Activated T-cell treated with anti-CD3 and anti-CD28 coated beads, Interleukin-2, amount 50 U/mL, for 72 hours (primary cell): ENCODE measurements at places on chromosomes 4 and X.
A peak's percentile ranks its signal among the peaks of the same experiment; 100 is the strongest.

DNA sequence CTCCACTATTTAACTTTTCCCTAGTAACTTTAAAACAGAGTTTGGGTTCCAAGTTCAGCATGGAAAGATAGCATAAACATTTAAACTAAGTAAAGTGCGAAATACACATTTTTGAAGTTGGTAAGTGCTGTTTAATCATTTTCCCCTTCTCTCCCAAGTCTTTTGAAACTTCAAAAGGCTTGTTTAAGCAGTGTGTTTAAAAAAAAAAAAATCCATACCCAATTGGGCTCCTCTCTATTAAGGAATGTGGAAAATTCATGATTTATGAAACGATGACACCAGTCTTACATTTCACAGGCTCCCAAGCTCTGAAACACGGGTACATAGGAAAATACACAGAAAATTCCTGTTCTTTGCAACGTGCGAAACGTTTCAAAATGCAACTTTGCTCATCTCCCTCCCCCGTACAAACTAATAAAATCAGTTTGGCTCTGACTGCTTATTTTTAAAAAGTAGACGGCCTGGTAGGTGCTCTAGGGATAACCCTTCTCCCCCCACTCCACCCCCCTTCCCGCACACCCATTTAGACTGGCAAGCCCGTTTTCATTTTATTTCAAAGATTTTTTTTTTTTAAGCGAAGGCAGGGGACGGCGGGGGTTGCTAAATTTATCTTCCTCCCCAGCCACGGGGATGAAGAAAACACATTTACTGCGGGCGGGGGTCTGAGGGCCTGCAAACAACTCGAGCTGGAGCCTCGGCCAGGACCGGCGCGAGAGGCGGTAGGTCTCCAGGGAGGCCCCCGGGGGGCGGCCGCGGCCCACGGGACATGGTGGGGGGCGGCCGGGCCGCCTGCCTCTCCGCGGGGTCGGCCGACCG, 786 bp upstream of the ZFX start:
- peak; percentile 18 for DNase-seq

GRCh38 chrX:316351-317325, 2.0 kb downstream of the GTPBP6 start:
- DNase-seq = no peak

GRCh38 chr4:156538210-156538609, 433.4 kb downstream of the PDGFC start:
- no peak for DNase-seq

GRCh38 chr4:159455675-159456237, 352.9 kb downstream of the RAPGEF2 start:
- peak; percentile 5 for DNase-seq

- no peak for DNase-seq
Measured at GRCh38 chr4:80311130-80311529, 24.4 kb upstream of the CFAP299 start.

- no peak for DNase-seq
Measured at GRCh38 chr4:148004228-148004857, 272.5 kb downstream of the ARHGAP10 start.

DNA sequence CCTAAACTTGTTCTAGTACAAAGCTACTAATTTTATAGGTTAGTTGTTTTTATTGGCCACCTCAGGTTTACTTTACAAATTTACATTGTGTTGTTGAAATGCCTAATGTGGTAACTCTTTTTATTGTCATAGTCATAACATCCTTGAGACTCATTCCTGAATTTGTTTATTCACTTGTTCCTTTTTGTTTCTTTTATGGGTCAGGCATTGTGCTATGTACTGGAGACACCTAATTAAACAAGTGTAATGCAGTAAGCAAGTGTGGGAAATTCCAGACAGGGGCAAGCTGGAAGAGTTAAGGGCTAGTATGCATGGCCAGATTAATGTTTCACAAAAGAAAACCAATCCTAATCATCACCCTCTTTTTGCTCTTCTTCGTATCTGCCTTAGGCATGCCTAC, 30.5 kb upstream of the TTC29 start:
- no peak for DNase-seq

DNA sequence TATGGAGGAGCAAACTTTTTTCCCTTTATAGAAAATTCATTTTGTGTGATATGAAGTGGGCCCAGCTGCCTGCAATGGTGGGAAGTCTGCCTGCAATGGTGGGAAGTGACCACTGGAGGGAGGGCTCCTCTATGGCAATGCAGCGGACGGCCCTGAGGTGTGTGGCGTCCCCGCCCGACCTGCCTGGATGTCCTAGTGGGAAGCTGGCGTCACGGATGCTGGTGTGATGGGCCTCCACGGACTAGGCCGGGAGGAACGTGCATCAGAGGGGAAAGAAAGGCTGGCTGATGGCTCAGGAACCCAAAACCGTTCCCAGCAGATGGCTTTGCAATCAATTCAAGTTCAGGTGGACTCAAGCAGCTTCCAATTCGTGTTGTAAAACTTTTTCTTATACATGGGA, 177.9 kb downstream of the AFAP1 start:
- peak; percentile 43 for DNase-seq

DNA sequence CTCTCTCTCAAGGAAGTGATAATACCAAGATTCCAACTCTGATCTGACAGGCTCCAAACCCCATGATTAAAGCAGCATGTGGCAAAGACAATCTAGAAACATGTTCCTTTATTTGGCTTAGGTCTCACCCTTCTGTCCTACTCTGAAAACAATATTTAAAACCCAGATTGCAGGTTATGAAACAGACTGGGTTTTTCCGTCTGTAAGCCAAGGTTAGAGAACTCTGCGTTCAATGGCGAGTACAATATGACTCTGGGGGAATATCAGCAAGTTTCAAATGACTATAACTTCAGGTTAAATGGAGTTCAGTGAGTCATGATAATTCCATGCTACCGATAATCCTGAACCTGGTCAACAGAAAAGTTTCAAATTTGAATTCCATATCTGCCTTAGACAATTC, 50.8 kb downstream of the ANAPC10 start:
- no peak for DNase-seq

DNA sequence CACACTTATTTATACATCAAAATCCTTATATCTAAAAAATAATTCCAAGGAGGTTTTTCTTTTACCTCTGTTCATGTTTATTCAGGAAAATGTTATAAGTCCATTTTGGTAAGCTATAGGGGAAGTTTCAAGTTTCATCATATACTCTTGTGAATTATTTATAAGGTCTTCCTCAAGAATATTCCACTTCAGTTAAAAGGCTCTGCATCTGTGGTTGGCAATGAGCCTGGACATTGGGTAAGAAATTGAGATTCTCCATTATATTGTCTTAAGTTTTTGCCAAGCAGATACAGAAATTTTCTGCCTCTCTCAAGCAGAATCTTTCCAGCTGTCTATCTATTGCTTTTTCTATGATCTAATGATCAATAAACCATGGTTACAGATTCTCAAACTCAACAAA, 641.9 kb downstream of the NLGN4X start:
- no peak for DNase-seq

DNA sequence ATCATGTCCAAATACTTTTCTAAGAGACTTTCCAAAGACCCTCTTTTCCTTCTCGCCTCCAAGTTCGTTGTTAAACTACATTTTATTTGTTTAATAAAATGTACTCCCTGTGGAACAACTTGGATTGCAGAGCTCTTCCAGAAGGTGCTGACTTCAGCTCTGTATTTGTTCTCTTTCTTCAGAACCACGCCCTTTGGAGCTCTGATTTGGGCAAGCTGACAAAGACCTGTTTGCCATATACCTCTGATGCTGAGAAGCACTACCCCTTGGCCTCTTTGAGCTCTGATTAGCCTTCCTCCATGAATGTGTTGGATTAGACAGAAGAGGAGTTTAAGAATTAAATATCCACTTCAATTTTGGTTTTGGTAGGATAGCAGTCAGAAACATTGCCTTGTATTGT, 815.1 kb upstream of the POU3F4 start:
- DNase-seq = no peak

DNA sequence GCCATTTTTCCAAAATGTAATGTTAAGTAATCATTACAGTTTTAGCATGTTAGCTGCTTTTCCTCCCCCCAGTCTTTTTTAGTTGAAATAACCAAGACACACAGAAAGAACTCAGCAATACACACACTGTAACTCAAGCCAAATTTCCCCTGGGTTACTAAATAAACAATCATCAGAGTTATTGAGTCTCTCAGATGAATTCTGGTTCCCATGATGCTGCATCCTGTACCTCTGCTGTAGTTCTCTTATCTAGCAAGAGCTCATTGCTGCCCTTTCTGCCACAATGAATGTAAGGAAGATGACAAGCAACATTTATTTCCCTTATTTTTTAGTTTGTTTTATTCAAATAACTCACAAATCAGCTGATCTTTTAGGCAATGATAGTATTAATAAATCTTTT, 185.1 kb downstream of the ARHGAP6 start:
- DNase-seq = no peak

DNA sequence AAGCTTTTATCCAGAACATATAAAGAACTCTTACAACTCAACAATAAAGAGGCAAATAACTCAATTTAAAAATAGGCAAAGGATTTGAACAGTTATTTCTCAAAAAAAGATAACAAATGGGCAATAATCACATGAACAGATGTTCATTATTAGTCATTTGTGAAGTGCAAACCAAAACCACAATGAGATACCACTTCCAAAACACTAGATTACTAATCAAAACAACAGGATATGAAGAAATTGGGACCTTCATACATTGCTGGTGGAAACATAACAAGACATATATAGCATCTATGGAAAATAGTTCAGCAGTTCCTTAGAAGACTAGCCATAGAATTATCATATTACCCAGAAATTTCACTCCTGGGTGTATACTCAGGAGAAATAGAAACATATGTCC, 224.6 kb downstream of the FBXO8 start:
- DNase-seq = no peak

GRCh38 chr4:152672206-152673092, 7.3 kb downstream of the TMEM154 start:
- DNase-seq = no peak

DNA sequence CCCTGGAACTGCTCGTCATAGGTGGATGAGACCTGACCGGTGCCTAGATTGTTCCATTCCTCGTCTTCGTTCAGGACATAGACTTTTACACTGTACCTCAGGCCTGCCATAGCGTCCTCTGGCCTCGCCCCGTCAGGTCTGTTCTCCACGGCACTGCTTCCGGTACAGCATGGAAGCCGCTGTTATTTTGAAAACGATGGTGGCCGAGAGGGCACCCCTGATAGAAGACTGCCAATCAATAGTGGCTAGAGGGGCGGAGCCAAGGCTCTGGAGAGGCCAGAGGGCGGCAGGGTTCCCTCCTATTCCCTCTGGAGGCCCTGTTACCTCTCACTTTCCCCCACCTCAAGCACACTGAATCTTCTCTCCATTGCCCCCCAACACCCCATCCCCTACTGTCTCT, at the start of gene PPP4R3C:
PPP4R3C (minus strand) TSS at position 155 of the 400 bp plus-strand sequence; CDS start at position 110, 45 bp downstream.
- no peak for DNase-seq

DNA sequence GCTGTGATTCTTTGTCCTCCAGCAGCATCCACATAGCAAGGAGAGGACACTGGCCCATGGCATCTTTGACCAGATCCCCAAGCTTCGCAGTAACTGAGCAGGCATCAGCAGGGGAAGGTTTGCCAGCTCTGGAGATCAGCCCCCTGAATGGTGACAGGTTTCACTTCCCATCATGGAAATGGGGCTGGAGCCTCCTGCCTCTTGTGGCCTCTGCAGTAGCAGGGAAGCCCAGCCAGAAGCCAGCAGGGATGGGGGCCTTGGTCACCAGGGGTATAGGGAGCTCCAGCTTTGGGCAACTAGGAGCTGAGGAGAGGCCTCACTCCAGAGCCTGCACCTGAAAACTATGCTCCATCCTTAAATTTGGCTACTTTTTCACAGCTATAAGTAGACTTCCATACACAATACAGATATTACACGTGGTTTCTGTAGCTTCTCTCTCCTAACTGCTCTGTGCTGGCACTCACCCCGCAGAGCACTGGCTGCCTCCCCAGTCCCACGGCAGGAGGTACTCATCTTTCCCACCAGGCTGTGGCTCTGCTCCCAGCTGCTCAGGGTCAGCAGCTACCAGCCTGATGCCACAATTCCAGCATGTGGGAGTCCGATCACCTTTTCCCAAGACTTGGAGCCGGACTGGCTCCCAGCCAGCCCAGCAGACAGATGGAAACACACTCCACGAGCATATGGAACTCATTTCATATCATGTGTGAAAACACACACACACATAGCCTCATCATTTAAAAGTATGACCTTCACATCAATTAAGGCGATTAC, 2.8 kb downstream of the TMEM271 start:
- DNase-seq = no peak

DNA sequence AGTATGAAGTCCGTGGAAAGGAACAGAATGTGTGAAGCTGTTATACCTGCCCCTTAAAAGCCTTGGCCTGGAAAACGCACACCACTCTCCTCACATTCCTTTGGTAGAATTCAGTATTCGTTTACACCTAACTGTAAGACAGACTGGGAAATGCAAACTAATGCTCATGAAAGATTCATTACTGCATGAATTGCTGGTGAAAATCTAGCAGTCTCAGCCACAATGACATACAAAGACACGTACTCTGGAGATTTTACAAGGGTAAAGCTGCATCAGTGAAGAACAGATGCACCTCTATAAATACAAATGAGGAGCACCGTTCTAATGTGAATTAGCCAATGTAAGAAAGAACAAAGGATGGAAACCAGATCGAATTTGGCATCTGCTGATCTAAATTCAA, 2051.3 kb downstream of the PCDH7 start:
- DNase-seq = no peak

DNA sequence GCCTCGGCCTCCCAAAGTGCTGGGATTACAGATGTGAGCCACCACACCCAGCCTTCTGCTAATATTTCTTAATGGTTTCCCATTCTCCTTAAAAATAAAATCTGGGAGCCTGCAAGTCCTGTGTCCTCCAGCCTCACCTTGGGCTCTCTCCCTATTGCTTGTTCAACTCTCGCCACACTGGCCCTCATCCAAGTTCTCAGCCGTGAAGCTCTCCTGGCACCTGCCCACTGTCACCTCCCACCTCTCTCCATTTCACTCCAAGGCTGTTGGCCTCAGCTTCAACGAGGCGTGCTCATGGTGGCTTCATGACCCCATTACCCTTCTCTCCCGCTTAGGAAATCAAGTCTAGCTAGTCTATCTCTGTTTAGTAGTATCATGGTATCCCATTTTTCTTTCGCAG, 9.5 kb upstream of the ETNPPL start:
- no peak for DNase-seq

GRCh38 chr4:116244771-116245170, 840.6 kb downstream of the TRAM1L1 start:
- no peak for DNase-seq

- DNase-seq = no peak
Measured at GRCh38 chr4:147368948-147369347, 111.9 kb upstream of the EDNRA start.

GRCh38 chr4:25638221-25638601, 17.4 kb upstream of the SLC34A2 start:
- no peak for DNase-seq

DNA sequence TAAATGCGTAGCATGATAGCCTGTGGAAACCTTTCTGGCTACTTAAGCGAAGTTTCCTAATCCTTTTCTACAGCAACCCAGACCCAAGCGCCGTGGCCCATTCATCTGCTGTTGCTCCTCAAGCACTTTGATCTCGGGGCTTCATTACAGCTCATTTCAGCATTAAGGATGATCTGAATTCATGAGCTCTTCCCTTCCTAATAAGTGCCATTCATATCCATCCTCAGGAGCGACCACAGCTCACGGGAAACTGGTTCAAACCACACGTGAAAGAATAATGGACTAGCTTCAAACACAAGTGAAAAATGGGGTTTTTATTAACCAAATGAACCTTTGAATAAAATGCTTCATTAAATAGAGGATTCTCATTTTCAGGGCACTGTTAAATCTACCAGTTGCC, 202.6 kb upstream of the LEF1 start:
- no peak for DNase-seq
